NCI-H526 (cell line): ENCODE measurements at places on chromosomes 13 and 19.

DNA sequence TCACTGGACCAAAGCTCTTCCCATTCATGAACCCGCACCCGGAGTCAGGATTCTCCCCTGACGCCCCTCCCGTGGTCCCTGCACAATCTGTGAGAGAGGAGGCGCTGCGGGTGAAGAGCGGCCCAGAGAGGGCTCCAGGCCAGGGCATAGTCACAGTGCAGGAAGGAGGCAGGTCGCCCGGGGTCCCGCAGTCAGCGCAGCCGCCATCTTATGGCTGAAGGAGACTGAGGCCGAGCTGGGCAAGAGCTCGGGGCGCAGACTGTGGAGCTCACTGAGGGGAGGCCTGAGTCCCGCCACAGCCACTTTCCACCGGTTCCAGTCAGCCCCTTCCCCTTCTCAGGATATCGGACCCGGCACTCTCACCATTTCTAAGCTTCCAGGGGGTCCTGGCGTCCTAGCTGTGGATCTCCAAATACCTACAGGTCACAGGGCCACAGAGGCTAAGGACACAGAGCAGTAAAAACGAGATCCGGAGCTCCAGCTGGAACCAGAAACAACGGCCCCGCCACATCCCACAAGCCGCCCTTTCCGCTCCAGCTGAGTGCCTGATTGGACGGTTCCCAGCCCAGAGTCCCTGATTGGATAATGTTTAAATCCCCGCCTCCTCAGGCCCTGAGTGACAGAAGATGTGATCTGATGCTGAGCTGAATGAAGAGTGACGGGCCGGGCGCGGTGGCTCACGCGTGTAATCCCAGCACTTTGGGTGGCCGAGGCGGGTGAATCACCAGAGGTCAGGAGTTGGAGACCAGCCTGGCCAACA is at the start of gene ZNF99:
Gene ZNF99, minus strand, starts transcription at position 501 of the 760 bp plus-strand sequence. Its CDS starts 135 bp downstream, at position 366.
- no peak for DNase-seq

GRCh38 chr13:63381078-63381859 is 1965.6 kb upstream of the PCDH20 start:
- DNase-seq, result no peak

GRCh38 chr19:10797541-10798256 is 38.3 kb downstream of the TMED1 start:
- no peak for DNase-seq

- DNase-seq, result no peak
Measured at GRCh38 chr19:6090634-6091033, 19.7 kb downstream of the RFX2 start.

- no peak for DNase-seq
Measured at GRCh38 chr13:59208405-59209195, 955.1 kb downstream of the DIAPH3 start.

- no peak for DNase-seq
Measured at GRCh38 chr13:110419381-110419791, 112.3 kb downstream of the COL4A2 start.

- DNase-seq, result peak; percentile 81
Measured at GRCh38 chr19:39506944-39507714, 7.8 kb upstream of the SELENOV start.

GRCh38 chr13:80140685-80141084 is 200.2 kb downstream of the SPRY2 start:
- DNase-seq, result no peak

GRCh38 chr13:97435323-97435722 is 1.4 kb downstream of the RAP2A start:
- no peak for DNase-seq
